ENCODE measurements at places on chromosomes 7 and 10. TPM values are rescaled to one million over a fixed set of nuclear protein-coding genes. Genes with fewer than 3 reads are reported as not detected.

The WDR37 gene
- total RNA-seq: 18.6 TPM

The ASZ1 gene
- not detected for total RNA-seq

The GATAD1 gene
- 22.9 TPM for total RNA-seq

The MSS51 gene
- total RNA-seq: 1.4 TPM

The LRRD1 gene
- total RNA-seq: not detected

The UBTD1 gene
- total RNA-seq: 1.8 TPM

- no peak for DNase-seq
These were observed 11.5 kb upstream of the STN1 start for GRCh38 chr10:103929381-103929921.

DNA sequence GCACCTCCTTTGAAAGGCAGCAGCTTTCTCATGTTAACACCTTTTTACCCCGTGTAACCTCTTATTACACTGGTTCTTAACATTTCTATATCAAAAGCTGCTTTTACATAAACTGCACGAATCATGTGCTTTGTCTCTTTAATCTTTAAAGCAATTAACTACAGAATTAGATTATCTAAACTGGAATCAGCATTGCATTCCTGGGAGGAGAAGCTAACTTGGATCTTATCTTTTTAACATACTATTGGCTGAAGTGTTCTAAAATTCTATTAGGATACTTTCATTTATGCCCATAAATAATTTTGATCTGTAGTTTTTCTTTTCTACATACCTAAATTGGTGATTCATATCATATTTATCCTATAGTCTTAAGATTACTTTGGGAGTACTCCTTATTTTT, 428.4 kb upstream of the IGFBP3 start:
- no peak for DNase-seq

DNA sequence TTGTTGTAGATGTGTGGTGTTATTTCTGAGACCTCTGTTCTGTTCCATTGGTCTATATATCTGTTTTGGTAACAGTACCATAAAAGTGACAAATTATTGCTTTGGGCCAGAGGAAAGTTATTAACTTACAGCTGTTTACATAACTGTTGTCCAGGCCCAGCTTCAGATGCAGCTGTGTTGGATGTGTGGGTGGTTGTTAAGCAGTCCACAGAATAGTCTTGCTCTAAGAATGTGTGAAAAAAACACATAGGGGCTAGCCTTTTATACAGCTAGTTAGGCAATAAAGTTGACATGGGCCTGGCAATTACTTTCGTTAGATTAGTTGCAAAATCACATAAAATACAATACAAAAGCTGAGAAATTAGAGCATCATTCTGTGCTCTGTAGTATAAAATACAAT, 31.9 kb downstream of the DLD start:
- DNase-seq: no peak

- no peak for DNase-seq
These were observed 347.8 kb downstream of the ETV1 start for GRCh38 chr7:13641714-13642113.

GRCh38 chr10:12777840-12778585, 223.5 kb downstream of the CCDC3 start:
- DNase-seq: no peak

DNA sequence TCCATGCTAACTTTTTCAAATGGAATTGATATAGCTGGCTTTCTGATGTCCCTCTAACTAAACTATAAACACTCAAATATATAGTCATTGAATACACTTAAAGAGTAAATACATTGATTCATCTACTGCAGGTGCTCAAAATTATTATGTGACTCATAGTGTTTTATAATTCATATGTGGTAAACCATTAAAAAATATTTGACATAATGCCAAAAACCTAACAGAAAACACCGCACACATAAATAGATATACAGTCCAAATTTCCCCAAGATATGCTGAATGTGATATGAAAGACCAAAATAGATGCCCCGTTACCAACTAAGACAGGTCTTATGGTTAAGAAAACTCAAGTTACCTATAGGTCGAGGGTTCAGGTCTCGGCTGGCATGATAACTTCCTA, 171.7 kb upstream of the SEMA3E start:
- no peak for DNase-seq

DNA sequence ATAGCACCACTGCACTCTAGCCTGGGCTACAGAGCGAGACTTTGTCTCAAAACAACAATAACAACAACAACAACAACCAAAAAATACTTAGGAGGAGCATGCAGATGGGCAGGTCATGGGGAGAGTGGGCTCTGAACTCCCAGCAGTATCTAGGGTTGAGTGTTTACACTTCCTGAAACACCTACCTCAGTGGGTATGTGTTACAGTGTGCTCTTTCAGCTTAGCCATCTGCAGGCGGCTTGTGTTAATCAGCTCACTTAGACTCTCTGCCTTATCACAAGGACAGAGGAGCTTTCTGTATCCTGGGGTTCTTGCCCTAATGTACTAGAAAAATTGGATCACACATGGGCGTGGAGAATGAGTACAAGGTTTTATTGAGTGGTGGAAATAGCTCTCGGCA, 340.2 kb downstream of the KIF20B start:
- DNase-seq: no peak

DNA sequence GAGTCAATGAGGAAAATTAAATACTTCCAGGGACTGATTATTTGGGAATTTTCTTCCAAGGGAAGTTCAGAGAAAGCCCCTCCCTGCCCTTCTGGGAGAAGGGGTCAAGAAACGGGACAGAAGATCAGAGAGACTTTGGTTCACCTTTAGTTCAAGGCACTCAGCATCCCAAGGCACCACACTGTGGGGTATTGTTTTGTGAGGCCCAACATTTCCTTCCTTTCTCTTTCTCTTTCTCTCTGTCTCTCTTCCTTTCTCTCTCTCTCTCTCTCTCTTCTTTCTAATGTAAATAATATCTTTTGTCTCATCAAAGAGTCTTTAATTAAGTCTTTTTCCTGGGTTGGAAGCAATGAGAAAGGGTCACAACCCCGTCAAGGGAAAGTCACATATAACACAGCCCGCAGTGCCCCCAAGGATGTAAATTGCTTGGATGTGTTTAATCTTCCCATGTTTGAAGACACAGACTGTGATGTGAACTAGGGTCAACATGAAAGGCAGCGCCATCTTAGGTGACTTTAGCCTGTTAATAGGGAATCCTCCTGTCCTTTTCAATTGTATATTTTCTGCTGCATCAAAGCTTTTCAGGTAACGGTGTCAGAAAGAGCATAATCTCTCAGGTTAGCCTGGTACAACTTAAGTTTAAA, 983.3 kb upstream of the C7orf33 start:
- DNase-seq: no peak

DNA sequence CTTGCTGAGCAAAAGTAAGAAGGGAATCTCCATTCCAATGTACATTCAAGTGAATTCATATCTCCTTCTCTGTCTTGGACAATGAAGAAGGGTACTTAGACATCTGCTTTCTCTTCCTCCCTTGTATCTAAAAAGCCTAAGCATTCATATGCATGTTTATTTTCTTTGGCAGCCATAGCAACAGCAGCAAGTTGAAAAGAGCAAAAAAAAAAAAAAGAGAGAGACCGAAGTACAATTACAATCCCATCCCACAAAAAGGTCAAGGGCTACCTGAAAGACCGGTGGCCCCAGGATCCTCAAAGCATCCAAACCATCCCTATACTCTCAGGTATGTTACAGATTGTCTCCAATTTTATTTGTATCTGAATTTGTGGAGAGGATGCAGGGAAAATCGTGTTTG, 4.1 kb downstream of the OR2F1 start:
- no peak for DNase-seq

GRCh38 chr7:106773228-106773627, 91.9 kb upstream of the PIK3CG start:
- no peak for DNase-seq

Data from colonic mucosa (tissue), 4 donors.